Activated CD8-positive, alpha-beta T cell treated with anti-CD3 and anti-CD28 coated beads for 36 hours (primary cell): ENCODE measurements at places on chromosomes 2 and 18. TPM values are rescaled to one million over a fixed set of nuclear protein-coding genes. Genes with fewer than 3 reads are reported as not detected.

GRCh38 chr2:162919111-162919510 is 80.5 kb upstream of the KCNH7 start:
- DNase-seq: no peak

DNA sequence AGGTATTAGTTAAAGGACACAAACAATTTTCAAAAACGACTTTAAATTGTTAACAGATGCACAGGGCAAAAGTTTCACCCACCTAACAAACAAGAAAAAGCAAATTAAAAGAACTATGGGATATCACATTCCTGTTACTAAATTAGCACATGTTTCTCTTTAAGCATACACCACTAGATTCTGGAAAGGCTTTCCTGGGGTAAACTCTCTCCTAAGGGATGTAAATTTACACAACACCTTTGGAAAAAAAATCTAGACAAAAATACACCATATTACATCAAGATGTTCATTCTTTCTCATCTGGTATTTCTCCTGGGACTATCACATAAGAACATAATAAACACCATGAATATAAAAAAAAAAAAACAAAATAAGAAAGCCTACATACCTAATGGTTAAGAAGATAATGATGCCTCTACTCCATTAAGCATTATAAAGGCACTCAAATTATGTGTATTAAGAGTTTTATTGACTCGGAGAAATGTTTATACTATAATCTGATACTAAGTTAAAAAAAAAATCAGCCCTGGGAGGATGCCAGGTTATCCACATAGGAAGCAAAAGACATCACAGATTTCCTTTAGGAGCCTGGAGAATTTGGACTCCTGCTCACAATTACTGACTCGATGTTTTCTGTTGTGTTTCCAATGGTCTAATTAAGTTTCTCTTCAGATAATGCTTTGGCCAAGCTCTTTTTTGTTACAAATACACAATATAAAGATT is 82.8 kb upstream of the AFF3 start:
- DNase-seq: no peak

- DNase-seq: no peak
Measured at GRCh38 chr2:109242210-109242653, 113.2 kb downstream of the SH3RF3 start.

DNA sequence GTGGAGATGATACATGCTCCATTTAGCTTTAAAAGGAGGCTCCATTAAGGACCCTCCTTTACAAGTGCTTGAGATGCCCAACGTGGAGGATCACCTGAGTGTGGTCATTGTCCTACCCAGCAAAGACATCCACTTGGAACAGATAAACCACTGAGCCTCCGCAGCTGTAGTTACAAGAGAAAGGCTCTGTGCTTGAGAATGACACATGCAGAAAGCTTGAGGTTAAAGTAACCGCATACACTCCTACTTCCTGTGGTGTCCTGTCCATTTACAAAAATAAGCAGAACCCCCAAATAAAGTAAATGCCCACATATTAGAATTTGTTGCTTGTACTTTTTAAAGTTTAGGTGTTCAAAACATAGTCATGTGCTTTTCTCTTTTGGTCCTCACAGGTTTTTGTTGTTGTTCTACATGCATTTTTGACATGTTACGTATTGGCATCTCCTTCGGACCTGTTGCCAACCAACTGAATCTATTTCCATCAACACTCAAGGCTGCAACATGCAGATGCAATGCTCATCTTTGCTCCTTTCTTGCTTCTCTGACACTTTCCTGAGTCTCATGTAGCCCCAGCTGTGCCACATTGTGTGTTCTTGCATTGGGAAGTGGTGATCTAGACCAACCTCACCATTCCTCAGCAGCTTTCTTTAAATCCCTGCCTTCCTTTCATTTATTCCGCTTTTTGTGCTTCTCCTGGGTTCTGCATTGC is 56.0 kb downstream of the SERPINB7 start:
- peak; percentile 7 for DNase-seq

- DNase-seq: no peak
Measured at GRCh38 chr2:23127465-23127864, 257.5 kb upstream of the KLHL29 start.

ZNF396 gene
- total RNA-seq: 0.38 TPM

RFX8 gene
- total RNA-seq: not detected
